ENCODE measurements at places on chromosomes 16 and 17.

DNA sequence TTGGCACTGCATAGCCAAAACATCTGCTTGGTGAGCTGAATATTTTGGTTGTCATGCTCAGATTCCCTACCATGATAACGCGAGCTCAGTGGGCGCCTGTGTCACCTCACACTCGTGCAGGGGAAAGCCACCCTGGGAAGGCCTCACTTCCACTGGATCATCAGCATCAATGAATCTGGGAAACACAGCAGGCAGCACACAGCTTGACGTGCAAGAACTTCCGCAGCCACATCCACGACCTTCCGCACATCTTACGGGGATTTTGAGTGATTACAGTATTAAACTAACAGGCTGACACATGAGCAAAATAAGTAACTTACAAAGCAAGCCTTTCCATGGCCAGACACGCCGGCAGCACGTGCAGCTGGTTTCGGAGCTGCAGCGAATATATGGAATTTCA, 54.7 kb upstream of the FOXF1 start:
- no peak for DNase-seq

GRCh38 chr17:72683506-72684404, 408.7 kb downstream of the SLC39A11 start:
- DNase-seq = no peak

DNA sequence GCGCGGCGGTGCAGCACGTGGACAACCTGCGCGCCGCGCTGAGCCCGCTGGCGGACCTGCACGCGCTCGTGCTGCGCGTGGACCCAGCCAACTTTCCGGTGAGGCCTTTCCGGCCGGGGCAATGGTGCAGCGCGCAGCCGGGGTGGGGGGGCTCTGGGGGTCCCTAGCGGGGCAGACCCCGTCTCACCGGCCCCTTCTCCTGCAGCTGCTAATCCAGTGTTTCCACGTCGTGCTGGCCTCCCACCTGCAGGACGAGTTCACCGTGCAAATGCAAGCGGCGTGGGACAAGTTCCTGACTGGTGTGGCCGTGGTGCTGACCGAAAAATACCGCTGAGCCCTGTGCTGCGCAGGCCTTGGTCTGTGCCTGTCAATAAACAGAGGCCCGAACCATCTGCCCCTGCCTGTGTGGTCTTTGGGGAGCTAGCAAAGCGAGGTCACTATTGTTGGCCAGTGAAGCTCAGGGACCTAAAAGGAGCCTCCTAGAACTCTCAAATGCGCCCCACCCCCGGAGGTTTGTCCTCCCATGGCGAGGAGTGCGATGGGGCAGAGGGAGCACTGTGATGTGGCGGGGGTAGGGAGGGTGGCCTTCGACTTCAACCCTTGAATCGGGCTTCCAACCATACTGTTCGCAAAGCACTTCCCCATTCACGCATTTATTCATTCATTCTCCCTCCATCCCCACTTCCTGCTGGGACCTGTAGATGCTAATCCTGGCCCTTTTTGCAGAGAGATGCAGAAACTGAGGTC, 770 bp downstream of the HBM start:
- no peak for DNase-seq

DNA sequence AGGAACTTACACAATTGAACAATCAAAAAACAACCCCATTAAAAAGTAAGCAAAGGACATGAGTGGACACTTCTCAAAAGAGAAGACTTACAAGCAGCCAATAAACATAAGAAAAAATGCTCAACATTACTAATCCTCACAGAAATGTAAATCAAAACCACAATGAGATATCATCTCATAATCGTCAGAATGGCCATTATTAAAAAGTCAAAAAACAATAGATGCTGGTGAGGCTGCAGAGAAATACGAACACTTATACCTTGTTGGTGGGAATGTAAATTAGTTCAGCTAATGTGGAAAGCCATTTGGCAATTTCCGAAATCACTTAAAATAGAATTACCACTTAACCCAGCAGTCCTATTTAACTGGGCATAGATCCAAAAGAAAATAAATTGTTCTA, 301.9 kb upstream of the KCNJ16 start:
- DNase-seq = no peak

- no peak for DNase-seq
Measured at GRCh38 chr16:79997257-79997656, 396.7 kb upstream of the MAF start.

DNA sequence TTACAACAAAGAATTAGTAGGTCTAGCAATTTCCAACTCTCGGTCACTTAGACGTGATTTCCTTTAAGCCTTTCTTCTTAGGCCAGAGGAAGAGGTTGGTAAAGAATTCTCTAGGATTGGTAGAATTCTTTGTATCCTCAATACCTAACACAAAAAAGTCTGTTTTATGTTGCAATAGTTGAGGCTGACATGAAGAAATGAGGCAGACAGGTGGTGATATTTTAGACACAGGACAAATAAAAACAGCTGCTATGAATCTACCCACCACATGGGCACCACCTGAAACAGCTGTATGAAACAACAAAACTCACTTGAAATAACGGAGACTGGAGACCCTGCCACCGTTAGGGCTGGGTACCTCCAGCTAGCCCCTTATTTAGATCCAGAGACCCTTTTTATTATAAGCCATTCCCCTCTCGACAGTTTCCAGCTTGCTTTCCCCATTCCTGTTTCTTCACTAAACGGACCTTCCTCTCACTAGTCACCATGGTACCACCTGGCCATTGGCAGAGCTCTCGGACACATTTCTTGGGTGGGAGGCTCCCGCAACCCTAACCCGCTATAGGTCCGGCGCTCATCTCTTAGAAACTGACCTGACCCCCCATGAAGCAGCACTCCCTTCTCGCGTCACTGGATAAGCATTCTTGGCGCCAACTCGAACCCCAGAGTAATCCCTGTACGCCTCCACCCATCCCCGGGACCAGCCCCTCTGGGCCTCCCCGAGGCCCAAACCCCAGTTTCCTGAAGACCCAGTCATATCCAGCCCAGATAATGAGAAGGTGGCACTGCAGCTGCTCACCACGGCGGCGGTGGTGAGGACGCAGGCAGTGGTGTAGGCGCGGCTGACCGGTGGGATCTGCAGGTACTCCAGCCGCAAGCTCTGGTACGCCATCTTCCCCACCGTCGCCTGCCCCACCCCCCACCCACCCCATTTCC, at the start of gene DERL2:
DERL2 (minus strand) TSS at position 909 of the 936 bp plus-strand sequence; CDS start at position 892, 17 bp downstream.
- DNase-seq = no peak

GRCh38 chr17:40499551-40500189, 1.8 kb downstream of the TNS4 start:
- DNase-seq = no peak

GRCh38 chr16:74577882-74578366, 29.0 kb downstream of the GLG1 start:
- DNase-seq = no peak
